SHP77 treated with DMSO at 0.1 percent for 48 hours (cell line): ENCODE measurements at places on chromosomes 16 and 17.

- no peak for DNase-seq
Observed at GRCh38 chr16:4321286-4322120, 5.6 kb downstream of the GLIS2 start.

DNA sequence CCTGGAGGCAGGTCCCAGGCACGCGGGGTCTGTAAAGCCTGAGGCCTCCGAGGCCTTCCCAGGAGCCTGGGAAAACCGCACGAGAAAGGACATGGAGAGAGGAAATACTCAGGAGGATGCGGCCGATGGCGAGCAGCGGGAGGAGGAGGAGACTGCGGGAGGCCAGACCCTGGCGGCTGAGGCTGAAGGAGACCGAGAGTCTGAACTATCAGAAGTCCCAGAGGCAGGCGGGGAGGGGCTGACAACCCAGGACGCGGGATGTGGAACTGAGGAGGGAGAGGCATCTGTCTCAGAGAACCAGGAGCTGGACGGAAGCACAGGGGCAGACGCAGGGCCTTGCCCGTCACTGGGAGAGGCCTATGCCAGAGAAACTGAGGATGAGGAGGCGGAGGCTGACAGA is 2.4 kb downstream of the APOBR start:
- DNase-seq: no peak

- DNase-seq: no peak
Observed at GRCh38 chr17:2060681-2061440, 6.0 kb downstream of the HIC1 start.

GRCh38 chr16:79150632-79151310 is 449.8 kb downstream of the MAF start:
- DNase-seq: no peak

GRCh38 chr16:30941600-30942425 is 7.1 kb upstream of the ORAI3 start:
- DNase-seq: peak; percentile 74

DNA sequence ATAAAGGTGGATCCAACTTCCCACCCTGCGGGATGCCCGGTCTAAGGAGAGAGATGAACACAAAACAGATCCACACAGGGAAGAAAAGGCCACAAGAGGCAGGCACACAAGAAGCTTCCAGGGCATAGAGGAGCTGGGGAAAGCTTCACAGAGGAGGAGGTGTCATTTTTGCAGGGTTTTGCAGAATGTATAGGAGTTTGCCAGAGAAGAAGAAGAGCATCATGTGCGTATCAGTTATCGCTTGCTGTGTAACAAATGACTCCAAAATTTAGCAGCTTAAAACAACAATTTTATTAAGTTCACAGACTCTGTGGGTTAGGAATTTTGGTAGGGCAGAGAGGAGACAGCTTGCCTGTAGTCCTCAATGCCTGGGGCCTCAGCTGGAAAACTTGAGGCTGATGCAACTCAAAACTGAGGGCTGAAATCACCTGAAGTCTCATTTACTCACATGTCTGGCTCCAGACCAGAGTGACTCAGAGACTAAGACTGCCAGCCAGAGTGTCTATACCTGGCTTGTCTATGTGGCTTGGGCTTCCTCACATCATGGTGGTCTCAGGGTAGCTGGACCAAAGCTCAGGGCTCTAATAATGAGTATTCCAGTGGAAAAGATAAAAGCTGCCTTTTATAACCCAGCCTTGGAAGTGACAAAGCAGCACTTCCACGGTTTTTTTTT is 33.9 kb upstream of the ZNF423 start:
- DNase-seq: no peak

DNA sequence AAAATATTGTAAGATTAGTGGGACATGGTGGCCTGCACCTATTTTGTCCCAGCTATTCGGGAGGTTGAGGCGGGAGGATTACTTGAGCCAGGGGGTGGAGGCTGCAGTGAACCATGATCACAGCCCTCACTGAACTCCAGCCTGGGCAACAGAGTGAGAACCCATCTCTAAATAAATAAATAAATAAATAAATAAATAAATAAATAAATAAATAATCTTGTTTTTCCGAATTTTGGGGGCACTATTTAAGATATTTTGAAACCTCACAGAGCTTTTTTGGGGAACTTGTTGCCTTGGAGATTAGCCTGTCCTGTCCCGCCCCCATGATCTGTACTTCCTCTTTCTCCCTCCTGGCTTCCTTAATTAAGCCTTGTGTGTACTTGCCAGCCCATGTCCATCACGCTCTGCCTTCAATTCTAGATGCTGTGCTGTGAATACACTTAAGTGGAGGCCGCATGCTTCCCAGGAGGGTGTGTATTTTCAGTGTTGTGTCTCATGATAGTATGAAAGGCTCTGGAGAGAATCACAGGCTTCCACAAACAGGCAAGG is 4.4 kb downstream of the LGALS9 start:
- no peak for DNase-seq

DNA sequence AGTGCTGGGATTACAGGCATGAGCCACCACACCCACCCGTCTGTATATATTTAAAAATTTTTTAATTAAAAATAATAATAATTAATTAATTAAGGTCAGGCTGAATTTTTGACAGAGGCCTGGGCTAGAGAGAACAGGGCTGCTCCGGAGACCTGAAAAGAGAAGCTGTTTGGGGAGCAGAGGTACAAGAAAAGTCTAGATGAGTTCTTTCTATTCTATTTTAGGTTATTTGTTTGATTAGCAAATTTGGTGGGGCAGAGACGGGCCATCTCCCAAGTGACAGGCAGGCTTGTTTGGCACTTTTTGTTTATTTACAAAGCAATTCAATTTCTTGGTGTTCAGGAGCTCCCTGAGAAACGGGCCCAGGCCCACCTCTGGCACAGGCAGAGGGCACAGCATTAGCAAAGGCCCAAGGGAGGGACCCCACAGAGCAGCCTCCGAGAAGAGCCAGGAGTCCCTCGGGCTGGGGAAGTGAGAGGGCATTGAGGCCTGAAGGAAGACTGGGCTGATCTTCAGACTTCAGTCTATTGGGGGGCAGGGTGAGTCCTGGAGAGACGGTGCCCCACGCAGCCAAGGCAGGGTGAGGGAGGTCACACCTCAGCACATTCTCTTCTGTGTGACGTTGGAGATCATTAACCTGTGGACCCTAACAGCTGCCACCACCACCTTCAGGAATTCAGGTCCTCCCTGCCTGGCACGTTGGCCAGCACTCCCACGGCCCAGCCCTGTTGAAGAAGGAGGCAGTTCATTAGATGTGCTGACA is 10.8 kb upstream of the RIPOR1 start:
- no peak for DNase-seq

GRCh38 chr17:385836-386140 is 33.2 kb upstream of the RPH3AL start:
- no peak for DNase-seq

DNA sequence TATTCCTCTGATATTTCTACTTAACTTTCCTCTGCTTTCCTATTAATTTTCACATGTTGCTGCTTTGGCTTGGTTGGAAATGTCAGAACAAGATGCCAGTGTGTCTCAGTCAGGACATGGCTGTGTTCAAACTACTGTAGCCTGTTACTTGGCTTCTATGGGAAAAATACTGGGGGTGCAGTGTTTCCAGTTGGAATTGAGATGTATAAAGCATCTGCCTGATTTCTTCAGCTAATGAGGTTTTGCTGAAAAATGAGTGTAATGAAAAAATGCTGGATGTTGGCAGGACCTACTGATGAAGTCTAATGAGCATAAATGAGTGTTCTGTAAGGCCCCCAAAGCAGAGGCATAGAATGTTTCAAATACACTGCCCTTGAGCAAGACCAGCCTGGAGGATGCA is 166.6 kb downstream of the PHKB start:
- no peak for DNase-seq

DNA sequence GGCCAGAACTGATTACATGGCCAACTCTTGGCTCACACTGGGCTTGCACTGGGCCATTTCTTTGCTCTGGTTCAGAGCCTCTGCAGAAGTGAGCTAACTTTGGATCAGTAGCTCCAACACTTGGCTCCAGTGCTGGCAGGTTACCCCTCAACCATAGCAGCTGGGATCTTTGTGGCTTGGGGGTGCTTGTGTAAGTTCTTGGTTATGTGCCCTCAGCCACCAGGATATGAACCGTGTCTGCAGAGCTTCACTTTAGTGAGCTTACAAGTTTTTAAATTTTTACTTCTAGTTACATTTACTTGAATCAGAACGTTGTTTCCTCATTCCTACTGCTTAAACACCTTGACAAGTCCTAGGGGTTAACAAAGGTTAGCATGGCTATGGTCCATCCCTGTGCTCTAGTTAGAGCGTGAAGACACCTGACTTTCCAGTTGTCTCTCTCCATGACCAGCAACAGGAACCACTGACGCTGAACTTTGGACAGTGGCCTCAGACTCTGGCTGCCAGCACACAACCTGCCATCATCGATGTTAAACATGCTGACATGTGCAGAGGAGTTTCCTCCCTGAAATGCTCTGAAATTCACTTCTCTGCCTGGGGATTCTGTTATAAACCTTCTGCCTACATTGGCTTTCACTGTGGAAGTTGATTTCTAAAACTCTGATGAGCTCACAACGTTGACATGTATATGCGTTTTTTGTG is 4.1 kb downstream of the PDF start:
- no peak for DNase-seq

- no peak for DNase-seq
Observed at GRCh38 chr16:55436587-55436986, 42.4 kb upstream of the MMP2 start.

- peak; percentile 92 for DNase-seq
Observed at GRCh38 chr17:13337864-13338371, 263.8 kb downstream of the HS3ST3A1 start.

GRCh38 chr17:60887614-60888028 is 210.0 kb downstream of the BCAS3 start:
- no peak for DNase-seq

DNA sequence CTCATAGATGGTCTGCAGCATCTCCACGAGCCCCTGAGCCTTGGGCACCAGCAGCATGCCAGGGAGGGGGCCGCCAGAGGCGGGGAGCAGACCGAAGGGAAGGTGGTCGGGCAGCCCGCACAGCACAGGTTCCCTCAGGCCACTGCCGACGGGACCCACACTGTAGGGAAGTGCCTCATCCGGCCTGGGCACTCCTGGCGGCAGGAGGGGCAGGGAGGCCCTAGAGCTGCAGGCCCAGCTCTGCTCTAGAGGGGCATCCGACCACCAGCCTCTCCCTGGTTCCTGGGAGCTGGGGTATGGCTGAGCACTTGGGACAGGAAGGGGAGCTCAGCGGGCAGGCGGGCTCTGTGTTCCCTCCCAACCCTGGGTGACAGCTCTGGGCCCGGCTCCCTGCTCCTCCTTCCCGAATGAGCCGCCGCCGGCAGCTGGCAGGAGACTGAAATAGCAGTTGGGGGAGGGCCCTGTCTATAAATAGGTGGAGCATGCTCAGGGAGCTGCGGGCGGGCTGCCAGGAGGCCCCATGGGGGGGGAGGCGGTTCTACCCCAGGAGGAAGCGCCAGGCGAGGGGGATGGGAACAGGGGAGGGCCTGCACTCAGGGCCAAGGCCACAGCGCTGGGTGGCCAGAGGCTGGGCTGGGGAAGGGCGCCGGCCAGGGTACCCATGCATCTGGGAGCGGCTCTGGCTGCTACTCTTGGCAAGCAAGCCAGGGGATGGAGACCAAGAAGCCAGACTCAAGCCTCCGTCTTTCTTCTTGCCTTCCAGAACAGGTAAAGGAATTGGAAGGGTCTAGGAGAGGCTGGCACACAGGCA is 12.4 kb downstream of the HDAC5 start:
- peak; percentile 94 for DNase-seq

GRCh38 chr16:81499576-81500380 is 55.2 kb downstream of the CMIP start:
- no peak for DNase-seq

DNA sequence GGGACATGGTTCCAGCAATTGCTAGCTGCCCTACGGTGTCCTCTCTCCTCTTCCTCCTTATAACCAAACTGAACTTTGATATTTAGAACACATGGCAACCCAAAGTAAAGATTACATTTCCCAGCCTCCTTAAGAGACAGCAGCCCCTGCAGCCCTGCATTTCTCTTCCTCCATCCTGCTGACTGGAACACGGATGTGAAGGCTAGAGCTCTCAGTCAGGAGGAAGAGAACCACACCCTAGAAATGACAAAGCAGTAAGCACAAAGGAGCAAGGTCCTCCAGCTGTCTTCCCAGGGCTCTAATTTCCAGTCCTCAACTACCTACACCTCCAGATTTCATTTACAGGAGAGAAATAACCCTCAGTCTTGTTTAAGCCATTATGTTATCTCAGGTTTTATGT is 10.9 kb downstream of the DYNC1LI2 start:
- no peak for DNase-seq

- DNase-seq: no peak
Observed at GRCh38 chr17:12821376-12821940, 32.2 kb downstream of the ARHGAP44 start.

- DNase-seq: no peak
Observed at GRCh38 chr16:29126057-29126494, 141.2 kb downstream of the LAT start.

DNA sequence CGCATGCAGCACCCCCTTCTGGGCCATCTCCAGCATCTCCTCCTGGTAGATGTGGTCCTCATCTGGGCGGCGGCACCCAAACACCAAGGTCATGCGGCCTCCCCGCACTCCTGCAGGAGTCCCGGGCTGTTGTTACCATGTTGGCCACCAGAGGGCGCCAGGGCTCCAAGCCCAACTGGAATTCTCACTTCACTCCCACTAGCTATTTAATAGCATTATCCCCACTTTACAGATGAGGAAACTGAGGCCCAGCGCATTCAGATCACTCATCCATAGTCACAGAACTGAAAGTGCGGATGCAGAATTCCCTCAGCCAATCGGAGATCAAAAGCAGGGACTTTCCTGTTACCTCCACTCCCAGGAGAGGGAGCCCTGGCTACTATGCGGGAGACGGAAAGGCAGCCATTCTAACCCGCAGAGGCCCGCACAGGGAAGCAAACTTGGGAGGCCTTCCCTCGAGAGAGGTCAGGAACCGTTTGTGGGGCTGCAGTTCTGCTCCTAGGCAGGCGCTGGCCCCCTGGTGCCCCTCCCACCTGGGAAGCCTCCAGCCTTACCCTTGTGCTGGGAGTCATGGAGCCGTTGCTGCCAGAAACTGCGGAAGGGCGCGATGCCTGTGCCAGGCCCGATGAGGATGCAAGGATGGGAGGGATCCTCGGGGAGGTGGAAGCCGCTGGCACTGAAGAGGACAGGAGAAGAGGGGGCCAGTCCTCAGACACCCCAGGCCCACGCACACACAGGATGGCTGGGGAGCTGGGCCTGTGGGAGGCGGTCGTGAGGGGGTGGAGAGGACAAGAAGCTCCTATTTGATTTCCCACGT is 40.1 kb downstream of the NOS2 start:
- DNase-seq: no peak

- no peak for DNase-seq
Observed at GRCh38 chr16:4666537-4667202, 26.7 kb upstream of the NUDT16L1 start.

DNA sequence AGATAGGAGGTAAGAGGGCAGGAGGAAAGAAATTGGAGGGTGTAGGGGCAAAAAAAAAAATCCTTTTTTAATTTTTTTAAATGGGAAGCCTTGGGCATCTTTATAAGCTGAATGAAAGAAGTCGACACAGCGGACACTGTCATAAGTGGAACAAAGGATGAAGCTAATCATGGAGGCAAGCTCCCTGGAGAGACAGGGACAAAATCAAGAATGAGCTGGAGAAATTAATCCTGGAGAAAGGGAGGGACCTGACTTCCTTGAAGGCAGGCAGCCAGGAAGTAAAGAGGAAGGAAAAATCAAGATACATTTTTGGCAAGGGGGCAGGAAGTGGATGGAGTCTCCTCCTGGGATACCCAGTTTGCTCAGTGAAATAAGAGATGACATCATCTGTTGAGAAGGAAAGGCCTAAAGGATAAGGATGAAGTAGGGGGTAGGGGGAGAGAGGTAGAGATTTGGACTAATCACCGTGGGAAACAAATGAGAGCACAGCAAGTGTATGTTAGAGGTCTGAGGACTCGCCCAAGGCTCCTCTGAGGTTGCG is 179.3 kb downstream of the SLC39A11 start:
- no peak for DNase-seq
